NCI-H510A treated with DMSO at 0.1 percent for 48 hours (cell line): ENCODE measurements at places on chromosomes 7 and 10.
A peak's percentile ranks its signal among the peaks of the same experiment; 100 is the strongest.

DNA sequence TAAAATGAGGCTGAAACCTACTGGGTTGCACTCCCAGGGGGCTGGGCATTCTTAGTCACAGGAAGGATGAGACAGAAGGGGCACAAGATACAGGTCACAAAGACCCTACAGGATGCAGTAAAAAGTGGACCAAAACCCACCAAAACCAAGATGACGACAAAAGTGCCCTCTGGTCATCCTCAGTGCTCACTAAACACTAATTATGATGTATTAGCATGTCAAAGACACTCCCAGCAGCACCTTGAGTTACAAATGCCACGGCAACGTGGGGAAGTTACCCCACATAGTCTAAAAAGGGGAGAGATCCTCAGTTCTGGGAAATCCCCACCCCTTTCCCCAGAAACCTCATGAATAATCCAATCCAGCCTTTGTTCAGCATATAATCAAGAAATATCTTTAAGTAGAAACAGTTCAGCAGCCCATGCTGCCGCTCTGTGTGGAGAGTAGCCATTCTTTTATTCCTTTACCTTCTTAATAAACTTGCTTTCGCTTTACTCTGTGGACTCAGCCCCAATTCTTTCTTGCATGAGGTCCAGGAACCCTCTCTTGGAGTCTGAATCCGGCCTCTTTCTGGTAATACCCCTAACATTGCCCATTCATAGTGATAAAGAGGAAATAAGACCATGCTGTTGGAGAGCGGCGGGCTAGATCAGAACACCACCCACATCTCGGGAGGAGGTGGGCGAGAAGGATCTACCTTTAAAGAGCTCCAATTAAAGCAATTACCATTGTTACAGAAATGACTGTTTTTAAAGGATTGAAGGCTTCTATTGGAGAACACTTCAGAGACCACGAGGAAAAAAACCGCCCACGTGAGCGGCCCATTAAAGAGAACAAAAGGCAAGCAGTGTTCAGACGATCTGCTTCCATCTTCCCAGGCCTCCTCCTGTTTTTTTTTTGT, 170.9 kb downstream of the USP6NL start:
- no peak for DNase-seq

- no peak for DNase-seq
Observed at GRCh38 chr10:127982601-127983000, 75.7 kb downstream of the PTPRE start.

DNA sequence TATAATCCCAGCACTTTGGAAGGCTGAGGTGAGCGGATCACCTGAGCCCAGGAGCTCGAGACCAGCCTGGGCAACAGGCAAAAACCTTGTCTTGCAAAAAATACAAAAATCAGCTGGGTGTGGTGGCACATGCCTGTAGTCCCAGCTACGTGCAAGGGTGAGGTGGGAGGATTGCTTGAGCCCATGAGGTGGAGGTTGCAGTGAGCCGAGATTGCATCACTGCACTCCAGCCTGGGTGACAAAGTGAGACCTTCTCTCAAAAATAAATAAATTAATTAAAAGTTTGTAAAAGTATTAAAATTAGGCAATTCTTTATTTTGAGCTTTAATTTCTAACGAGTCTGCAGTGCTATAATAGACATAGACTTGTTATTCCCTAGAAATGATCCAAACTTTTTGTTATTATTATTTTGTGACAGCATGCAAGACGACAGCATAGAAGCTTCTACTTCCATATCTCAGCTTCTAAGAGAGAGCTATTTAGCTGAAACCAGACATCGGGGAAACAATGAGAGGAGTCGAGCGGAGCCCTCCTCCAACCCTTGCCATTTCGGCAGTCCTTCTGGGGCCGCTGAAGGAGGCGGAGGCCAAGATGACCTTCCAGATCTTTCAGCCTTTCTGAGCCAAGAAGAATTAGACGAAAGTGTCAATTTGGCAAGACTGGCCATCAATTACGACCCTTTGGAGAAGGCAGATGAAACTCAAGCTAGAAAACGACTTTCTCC, 11.9 kb downstream of the MYPN start:
- no peak for DNase-seq

GRCh38 chr7:70710011-70710480, 421.9 kb upstream of the GALNT17 start:
- peak; percentile 36 for DNase-seq

DNA sequence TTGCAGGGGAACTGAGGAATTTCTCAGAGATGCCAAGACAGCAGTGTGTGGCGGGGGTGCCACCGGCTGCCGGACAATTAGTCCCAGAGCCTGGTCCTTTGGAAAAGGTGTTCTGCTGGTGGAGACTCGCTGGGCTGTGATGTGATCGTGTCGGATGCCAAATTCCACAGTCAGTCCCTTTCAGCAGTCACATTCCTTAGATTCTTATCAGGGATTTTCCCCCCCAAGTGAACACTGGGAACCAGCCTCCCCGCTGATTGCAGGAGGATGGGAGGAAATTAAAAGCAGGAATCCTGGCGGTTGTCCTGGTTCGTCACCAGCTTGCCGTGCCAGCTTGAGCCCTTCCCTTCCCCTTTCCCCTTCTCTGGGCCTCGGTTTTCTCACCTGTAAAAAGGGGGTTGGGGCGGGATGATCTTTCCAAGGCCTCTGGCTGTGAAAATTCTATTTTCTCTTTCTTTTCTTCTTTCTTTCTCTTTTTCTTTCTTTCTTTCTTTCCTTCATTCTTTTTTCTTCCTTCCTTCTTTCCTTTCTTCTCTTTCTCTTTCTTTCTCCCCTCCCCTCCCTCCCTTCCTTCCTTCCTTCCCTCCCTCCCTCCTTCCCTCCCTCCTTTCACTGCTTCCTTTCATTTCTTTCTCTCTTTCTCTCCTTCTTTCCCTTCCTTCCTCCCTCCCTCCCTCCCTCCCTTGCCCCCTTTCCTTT, 39.6 kb downstream of the COL26A1 start:
- no peak for DNase-seq

DNA sequence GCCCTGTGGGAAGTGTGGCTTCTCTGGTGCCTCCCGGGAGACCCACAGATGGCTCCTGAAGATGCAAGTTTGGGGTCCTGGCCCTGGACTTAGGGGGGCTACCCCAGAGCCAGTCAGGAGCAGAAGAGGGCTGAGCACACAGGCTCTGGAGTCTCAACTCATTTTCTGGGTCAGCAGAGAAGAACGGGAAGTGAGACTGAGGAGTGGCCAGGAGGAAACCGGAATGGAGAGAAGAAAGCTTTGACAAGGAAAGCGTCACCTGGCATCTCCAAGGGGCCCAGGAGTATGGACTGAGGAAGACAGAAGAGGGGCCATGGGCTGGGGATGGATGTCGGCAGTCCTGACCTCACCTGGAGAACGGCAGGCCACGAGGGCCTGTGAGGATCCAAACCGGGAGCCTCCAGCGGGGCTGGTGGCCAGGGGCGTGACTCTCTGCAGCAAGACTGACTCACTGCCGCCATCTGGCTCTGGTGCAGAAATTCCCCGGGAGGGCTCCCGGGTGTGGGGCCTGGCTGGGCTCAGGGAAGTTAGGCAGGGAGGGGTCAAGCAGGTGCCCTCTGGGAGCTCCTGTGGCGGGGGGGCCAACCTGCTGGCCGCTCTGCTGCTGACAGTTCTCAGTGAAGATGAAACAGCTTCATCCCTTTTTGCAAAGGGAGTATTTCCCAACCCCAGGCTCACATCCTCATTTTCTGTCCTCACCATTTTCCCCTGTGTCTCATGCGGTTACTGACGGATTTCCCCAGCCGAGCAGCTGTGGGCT, 23.6 kb downstream of the DAGLB start:
- DNase-seq = no peak

GRCh38 chr7:65409363-65409762, 35.7 kb downstream of the ZNF92 start:
- DNase-seq = no peak

DNA sequence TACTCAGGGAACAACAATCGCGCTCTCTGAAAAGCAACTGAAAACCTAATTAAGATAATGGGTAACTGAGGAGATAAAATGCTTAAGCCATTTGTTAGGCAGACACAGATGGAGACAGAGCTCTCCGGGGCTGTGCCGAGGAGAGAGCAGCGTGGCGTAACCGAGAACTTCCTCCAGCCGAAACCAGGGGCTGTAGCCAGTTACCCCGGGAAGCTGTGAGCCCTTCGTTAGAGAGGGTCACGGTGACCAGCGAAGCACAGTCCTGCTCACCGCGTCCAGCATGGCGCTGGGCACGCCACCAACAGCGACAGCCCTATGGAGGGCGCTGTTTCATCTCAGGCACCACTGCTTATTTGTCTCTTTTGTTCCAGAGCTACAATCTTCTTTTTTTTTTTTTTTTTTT, 16.1 kb downstream of the PAPOLB start:
- no peak for DNase-seq

DNA sequence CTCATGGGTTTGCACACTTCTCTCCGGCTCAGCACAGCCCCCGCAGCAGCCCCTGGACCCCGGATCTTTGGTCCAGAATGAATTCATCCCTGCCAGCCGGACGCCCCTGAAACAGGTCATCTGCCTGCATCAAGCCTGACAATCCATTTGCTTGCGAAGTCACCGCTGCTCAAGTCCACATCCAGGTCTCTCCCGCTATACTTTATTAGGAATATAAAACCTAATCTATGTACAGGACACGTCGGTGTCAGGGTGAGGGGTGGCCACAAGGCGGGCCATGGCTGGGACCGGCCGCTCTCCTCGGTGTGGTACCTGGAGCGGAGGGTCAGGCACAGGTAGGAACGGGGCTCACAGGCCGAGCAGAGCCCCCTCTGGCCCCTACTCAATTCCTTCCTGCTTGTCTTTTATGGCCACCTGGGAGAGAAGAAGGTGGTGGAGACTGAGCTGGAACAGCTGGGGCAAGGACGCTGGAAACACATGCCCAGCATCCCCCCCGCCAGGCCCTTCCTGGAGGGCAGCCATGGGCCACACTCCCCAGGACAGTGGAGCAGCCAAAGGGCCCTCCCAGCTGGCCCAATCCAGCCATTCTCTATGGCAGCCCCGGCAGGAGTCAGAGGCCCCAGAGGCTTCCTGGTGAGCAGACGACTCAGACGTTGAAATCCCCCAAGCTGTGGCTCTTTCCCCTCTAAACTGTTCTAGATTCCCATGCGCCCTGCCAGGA, 5.3 kb downstream of the POLR2J start:
- no peak for DNase-seq

GRCh38 chr10:85548034-85548433, 818.6 kb downstream of the GRID1 start:
- DNase-seq = peak; percentile 55

- DNase-seq = peak; percentile 6
Observed at GRCh38 chr7:45882465-45882810, 5.8 kb upstream of the IGFBP1 start.

DNA sequence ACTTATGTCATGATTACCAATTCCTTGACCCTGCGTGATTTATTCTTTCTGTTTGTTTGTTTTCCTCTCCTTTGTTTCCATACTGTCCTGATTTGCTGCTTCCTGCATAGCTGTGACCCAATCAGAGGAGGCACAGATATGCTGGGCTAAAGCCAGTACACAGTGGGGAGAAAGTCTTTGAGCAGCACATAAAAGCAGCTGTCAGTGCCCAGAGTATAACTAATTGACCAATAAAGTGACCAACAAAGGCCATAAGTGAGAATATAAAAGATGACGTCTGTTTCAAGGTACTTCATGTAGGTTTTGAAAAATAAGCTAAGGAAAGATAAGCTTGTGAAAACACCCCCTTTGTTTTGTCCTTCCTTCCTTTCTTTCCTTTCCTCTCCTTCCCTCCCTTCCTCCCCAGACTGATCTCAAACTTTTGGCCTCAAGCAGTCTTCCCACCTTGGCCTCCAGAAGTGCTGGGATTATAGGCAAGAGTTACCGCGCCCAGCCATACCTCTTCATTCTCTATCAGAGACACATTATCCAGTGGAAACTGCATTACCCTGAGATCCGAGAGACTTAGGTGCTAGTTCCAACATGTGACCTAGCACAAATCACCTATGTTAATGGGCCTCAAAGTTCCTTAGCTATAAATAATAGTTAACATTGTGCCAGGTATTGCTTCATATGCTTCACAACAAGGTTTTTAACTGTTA, 17.0 kb downstream of the BCAP29 start:
- DNase-seq = no peak

GRCh38 chr7:35571611-35572240, 123.2 kb downstream of the HERPUD2 start:
- DNase-seq = no peak

DNA sequence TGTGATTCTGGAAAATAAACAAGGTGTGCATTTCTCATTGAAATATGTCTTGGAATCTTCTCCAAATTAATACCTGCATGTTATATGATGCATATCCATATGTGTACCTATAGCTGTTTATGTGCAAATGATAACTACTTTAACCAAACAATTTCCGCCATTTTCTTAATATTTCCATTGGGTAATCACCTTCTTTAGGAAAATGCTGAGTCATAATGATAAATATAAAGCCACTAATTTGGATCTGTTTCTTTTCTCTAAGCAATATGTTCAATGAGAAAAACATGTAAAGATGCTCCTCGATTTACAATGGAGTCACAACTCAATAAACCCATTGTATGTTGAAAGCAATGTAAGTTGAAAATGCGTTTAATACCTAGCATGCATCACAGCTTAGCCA, 574.4 kb downstream of the CNTNAP2 start:
- no peak for DNase-seq

GRCh38 chr7:87216701-87217508, 2.6 kb downstream of the TMEM243 start:
- DNase-seq = no peak

GRCh38 chr10:48940958-48941357, 1.3 kb upstream of the LRRC18 start:
- no peak for DNase-seq

DNA sequence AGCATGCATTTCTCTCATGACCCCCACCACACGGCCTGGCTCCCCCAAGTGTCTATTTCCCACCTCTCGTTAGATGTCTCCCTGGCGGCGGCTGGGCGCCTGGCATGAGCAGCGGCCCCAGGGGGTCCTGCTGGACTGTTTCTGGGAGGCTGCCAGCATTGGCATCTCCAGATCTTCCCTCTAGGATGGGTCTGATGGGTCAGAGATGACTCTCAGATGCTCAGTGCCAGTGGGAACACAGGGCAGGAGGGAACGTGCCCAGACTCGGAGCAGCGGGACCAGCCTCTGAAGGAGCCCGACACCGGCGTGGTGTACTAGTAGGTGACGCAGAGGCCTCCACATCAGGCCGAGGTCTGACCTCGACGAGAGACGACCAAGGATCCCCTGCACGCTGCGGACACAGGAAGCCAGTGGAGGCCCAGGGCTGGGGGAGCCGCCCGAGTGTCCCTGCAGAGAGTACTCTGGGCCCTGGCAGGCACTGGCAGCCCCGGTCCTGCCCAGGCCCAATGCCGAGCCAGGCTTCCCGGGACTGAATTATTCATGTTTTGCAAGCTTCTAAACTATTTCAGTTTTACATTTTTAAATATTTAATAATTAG, 238.8 kb downstream of the ELFN1 start:
- no peak for DNase-seq
